Left ventricle myocardium inferior (tissue), 1 donor: ENCODE measurements at places on chromosomes 3 and 15.
A peak's percentile ranks its signal among the peaks of the same experiment; 100 is the strongest.

- DNase-seq, result no peak
These were observed 321.5 kb upstream of the CBLB start for GRCh38 chr3:106190296-106190695.

DNA sequence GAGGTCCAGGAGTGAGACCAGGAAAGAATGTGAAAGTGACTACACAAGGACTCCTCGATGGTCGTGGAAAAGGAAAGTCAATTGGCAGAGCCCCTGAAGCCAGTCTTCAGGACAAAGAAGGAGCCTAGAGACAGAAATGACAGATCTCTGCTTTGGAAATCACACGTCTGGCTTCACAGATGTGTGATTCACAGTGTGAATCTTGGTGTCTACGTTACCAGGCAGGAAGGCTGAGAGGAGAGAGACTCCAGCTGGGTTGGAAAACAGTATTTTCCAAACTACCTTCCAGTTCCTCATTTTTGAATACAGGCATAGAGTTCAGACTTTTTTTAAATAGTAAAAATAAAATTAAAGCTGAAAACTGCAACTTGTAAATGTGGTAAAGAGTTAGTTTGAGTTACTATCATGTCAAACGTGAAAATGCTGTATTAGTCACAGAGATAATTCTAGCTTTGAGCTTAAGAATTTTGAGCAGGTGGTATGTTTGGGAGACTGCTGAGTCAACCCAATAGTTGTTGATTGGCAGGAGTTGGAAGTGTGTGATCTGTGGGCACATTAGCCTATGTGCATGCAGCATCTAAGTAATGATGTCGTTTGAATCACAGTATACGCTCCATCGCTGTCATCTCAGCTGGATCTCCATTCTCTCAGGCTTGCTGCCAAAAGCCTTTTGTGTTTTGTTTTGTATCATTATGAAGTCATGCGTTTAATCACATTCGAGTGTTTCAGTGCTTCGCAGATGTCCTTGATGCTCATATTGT lies 6.0 kb downstream of the CCR2 start:
- no peak for DNase-seq

GRCh38 chr15:42069496-42070278 lies 24.7 kb downstream of the PLA2G4D start:
- DNase-seq, result no peak

DNA sequence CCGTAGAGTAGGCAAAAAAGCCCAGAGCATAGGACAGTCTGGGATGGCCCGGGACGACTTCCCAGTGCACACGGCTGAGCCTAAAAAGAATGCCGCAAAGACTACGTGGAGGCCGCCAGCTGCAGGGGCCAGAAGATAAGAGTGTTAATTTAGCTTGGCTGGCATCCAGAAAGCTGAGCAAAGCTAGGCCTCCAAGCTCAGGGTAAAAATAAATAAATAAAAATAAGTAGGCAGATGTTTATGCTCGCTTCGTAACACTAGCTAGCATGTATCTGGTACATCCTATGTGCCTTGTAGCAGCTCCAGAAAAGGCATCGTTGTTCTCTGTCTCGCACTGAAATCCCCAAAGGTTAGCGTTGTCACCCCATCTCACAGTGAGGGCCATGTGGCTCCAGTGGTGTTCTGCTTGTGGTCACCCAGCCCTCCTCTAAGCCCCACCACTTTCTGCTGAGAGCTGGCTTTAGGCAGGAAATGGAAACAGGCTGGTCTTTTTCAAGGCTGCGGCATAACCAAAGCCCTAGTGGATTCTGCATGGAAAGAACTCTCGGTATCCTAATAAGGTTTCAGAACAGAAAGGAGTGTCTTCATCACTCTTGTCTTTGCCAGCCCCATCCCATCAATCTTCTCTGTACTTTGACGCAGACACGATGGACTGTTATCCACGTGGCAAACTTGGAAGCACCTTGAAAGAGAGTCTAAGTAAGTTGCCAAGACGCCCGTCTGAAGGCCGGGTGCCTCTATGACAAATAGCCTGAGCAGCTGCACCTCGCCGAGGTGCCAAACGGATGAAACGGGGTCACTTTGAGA lies 58.1 kb upstream of the MEF2A start:
- DNase-seq, result peak; percentile 70

- DNase-seq, result peak; percentile 65
These were observed 17.2 kb upstream of the TIMP4 start for GRCh38 chr3:12175844-12176453.

GRCh38 chr3:37475435-37475834 lies 301.1 kb upstream of the LRRFIP2 start:
- DNase-seq, result no peak

DNA sequence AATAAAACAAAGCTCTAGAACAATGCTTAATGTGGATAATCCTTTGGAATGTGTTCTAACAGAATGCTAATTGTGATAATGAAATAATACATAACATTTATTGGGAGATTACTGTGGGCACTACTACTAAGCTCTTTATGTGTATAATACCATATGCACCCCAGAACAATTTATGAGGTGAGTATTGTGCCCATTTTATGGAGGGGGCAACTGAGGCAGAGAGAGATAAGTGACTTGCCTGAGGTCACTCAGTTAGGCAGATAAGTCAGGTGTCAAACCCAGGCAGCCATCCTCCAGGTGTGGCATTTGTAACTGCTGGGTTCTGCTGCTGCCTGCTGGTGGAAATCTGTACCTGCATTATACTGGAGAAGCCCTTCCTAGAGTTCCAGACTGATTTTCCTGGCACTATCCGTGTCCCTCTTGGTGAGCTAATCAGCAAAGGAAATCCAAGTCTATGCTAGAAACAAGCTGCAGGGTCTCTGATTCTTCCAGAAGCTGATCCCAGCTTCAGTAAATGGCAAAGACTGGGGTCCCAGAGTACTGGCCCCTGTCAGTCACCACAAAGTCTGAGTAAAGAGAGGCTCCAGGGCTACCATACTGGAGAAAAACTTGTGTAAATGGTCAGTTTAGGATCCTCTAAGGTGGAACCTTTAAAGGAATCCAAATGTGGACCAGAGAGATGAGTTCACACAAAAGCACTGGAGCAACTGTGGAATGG lies 22.6 kb upstream of the RBP1 start:
- DNase-seq, result no peak
